Stimulated activated CD8-positive, alpha-beta memory T cell treated with anti-CD3 and anti-CD28 coated beads, Interleukin-4, amount 100 ng/mL, for 1 hour (primary cell): ENCODE measurements at places on chromosomes 13 and 19.

DNA sequence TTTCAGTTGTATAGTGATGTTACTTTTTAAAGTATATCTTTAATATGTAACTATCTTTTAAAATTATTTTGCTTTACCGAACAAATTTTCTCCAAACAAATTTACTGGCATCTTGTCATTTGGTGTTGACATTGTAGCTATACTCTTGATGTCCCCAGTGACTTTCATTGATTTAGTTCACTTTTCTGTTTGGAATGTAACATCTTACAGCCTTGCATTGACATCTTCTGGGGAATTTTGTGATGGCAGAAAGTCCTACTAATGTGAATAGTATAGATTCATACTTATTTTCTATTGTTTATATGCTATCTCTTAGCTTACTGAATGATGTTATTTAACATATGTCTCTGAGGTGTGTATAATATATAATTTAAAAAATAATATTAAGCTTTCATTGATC, 800.9 kb upstream of the ATXN8OS start:
- no peak for DNase-seq

GRCh38 chr19:41910240-41910991, 17.8 kb downstream of the ERFL start:
- no peak for DNase-seq

GRCh38 chr19:45224645-45225044, 20.6 kb downstream of the EXOC3L2 start:
- no peak for DNase-seq

DNA sequence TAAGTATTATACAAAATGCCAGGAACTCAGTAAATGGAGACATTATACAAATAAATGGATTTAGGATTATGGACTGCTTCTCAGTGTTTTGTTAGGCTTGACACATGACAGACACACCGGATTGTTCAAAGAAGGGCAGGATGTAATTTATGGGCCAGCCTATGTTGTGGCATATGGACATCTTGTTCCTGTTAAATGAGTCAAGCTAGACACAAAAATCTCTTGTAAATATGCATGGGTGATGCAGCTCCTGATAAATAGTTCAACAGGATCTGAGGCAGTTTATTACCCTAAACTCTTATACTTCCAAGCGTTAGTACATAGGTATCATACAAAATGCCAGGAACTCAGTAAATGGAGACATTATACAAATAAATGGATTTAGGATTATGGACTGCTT, 502.3 kb downstream of the TBC1D4 start:
- DNase-seq = no peak

DNA sequence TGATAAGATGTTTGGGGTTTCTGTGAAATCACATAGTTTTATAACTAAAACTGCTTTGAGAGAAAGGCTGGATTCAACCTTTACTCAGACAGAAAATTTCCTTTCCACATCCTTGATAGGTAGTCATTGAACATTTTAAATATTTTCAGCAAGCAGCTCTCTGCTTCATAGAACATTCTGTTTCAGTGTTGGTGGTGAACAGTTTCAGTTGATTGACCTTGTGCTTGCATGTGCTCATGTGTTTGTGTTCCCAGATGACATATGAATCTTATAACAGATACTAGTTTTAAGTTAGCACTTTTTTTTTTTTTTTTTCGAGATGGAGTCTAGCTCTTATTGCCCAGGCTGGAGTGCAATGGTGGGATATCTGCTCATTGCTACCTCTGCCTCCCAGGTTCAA, 290.1 kb downstream of the HS6ST3 start:
- DNase-seq = no peak

DNA sequence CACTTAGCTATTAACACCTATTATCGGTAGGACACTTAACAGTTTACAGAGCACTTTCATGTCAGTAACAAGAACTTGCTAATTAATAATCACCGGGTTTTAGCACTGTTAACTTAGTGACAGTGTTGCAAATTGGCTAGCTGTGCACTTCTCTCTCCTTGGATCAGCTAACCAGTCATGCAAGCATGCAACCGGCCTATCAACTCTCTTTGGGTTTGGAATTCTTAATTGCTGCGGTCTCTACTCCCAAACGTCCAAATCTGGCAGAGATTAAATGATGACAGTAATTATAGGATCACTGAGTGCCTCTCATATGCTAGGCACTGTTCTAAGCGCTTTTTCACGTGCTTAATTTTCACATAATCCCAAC, 1.2 kb downstream of the EPS15L1 start:
- no peak for DNase-seq

- no peak for DNase-seq
Observed at GRCh38 chr13:48831248-48831647, 144.5 kb upstream of the FNDC3A start.

GRCh38 chr13:77013853-77014542, 13.0 kb downstream of the FBXL3 start:
- DNase-seq = no peak

DNA sequence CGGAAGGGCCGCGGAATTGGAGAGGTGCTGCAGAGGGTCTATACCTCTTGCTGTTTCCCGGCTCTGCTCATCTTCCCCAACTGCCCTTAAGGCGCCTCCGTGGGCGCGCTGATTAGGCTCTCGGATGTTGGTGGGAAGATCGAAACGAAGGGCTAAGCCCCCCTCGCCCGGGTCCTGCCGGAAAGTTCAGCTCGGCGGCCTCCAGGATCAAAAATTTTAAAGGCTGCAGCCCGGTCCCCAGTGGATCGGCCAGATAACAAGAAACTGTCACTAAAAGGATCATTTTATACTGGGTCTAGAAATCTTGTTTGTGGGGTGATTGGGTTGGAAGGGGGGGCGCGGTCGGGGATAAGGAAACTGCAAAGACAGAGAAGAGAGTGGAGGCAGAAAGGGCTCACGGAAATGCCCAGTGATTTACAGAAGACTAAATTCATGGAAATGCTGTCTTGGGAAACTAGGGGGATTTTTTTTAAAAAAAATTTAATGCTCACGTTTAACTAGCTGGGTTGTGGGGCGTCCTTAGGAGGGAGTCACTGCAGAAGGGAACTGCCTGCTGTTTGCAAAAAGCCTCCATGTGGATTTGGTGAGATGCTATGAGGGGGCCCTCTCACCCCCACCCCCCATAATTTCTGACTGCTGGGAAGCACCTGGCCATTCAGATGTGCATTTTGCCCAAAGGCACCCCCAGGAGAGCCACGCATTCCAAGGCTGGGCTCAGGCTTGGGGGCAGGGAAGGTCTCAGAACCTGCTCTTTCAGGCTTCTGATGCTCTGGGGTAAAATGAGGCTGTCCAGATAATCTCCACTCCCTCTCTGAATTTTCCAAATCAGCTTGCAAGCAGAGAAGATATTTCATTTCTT, 7.7 kb downstream of the CDX2 start:
- no peak for DNase-seq

DNA sequence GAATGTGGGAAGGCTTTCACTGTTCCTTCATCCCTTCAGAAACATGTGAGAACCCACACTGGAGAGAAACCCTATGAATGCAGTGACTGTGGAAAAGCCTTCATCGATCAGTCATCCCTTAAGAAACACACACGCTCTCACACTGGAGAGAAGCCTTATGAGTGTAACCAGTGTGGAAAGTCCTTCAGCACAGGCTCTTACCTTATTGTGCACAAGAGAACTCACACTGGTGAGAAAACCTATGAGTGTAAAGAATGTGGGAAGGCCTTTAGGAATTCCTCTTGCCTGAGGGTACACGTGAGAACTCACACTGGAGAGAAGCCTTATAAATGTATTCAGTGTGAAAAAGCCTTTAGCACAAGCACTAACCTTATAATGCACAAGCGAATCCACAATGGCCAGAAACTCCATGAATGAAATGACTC, 18.6 kb downstream of the ZNF177 start:
- no peak for DNase-seq

- DNase-seq = no peak
Observed at GRCh38 chr19:2055931-2056836, 5.1 kb upstream of the MKNK2 start.

DNA sequence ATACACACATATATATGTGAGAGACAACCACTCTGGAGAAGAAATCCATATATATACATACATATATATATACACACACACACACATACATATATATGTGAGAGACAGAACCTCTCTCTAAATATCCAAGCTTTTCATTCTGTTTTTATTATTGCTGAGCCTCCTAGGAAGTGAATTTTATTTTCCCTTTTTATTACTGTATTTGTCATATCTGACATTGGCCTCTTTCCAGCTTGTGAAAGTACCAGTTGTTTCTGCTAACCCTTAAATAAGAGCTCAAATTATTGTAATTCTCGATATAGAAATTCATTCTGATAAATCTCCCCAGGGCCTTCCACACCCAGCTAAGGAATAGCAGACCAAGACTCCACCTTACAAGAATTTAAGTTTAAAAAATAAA, 81.0 kb downstream of the NUFIP1 start:
- DNase-seq = no peak

DNA sequence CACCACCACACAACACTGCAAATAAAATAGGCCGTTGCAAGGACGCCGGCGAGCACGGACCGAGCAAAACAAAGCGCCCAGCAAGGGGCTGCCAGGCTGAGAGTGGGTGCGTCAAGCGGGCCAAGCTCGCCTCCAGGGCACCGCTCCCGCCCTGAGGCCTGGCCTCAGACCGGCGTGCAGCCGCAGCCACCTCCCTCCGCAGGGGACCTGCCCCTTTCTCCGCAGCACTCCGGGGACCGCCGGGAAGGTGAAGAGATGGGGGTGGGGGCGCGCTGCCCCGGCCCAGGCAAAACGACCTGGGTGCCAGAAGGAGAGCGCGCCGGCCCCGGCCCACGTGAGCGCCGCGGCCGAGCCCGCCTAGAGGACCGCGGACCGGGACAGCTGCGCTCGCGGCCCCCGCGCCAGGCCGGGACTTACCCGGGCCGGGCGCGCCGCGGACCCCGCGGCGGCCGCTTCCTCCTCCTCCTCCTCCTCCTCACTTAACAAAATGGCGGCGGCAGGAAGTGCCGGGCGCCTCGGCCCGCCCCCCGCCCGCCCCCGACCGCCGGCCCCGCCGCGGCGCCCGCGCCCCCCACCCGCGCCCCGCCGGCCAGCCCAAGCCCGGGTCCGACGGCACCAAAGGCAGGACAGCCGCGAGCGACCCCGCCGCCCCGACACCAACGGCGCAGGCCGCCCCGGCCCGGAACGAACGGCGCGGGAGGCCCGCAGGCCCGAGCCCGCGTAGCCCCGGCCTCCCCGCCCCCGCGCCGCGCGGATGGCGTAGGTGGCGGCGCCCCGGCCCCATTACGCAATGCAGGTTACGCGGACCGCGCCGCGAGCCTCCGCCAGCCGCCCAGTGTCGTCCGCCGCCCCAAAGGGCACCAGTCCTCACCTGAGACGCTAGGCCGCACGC, 674 bp downstream of the BRD4 start:
- DNase-seq = no peak

DNA sequence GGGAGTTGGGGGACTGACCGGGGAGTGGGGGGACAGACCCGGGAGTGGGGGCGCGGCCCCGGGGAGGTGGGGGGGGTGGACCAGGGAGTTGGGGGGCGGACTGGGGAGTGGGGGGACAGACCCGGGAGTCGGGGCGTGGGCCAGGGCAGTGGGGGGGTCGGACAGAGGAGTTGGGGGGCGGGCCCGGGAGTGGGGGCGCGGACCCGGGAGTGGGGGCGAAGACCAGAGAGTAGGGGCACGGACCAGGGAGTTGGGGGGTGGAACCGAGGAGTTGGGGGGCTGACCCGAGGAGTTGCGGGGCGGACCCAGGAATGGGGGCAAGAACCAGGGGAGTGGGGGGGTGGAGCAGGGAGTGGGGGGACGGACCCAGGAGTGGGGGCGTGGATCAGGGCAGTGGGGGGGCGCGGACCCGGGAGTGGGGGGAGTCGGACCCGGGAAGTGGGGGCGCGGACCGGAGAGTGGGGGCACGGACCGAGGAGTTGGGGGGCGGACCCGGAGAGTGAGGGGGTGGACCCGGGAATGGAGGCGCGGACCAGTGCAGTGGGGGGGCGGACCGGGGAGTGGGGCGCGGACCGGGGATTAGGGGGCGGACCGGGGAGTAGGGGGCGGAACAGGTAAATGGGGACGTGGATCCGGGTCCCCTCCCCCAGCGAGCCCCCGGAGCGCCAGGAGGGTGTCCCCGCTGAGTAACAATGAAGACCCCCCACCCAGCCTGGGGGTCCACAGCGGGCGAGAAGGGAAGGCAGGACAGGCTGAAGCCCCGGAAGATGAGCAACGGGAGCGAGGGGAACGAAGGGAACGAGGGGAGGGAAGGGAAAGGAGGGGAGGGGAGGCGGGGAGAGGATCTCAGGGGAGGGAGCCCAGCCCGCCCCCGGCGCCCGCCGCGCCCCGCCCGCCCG, 589 bp downstream of the R3HDM4 start:
- DNase-seq = no peak

DNA sequence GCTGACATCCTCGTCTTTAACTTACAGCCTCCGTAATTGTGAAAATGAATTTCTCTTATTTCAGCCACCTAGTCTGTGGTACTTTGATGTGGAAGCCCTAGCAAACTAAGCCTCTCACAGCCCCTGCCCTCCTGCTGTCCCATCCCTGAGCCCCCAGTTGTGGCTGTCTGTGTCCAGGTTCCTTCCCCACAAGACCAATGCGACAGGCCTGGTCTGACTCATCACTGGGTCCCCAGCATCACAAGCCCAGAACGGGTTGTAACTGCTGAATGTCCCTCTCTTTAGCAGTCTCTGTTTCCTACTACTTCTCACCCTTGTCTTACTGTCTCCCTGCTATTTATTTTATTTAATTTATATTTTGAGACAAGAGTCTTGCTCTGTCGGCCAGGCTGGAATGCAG, 5.7 kb downstream of the POU2F2 start:
- DNase-seq = no peak

DNA sequence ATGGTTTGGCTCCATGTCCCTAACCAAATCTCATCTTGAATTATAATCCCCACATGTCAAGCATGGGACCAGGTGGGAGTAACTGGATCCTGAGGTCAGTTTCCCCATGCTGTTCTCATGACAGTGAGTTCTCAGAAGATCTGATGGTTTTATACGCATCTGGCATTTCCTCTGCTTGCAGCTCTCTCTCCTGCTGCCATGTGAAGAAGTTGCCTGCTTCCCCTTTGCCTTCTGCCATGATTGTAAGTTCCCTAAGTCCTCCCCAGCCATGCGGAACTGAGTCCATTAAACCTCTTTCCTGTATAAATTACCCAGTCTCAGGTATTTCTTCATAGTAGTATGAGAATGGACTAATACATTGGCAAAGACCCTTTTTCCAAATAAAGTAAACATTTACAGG, 96.8 kb downstream of the TSHZ3 start:
- no peak for DNase-seq

GRCh38 chr13:103883698-103884097, 817.5 kb upstream of the SLC10A2 start:
- no peak for DNase-seq

- DNase-seq = peak; percentile 13
Observed at GRCh38 chr19:14476673-14477401, 1.7 kb upstream of the PTGER1 start.

GRCh38 chr13:32009362-32009761, 22.2 kb upstream of the FRY start:
- no peak for DNase-seq
